ENCODE measurements at places on chromosomes 4 and X. TPM values are rescaled to one million over a fixed set of nuclear protein-coding genes. Genes with fewer than 3 reads are reported as not detected.

JAKMIP1 gene
- total RNA-seq, result not detected

POU3F4 gene
- total RNA-seq, result not detected

DCAF4L1 gene
- 0.13 TPM for total RNA-seq

FAM9C gene
- not detected for total RNA-seq

UGT2B11 gene
- total RNA-seq, result not detected

SPANXN4 gene
- total RNA-seq, result not detected

EDA gene
- total RNA-seq, result 0.54 TPM

RBM10 gene
- total RNA-seq, result 29.2 TPM

CT83 gene
- total RNA-seq, result not detected

MAGEC1 gene
- total RNA-seq, result 0.05 TPM

COQ2 gene
- total RNA-seq, result 21.0 TPM

ZC4H2 gene
- total RNA-seq, result 1.9 TPM

PAGE1 gene
- total RNA-seq, result not detected

NOCT gene
- 8.4 TPM for total RNA-seq

F8 gene
- total RNA-seq, result 3.9 TPM

NDP gene
- total RNA-seq, result not detected

EFNB1 gene
- total RNA-seq, result 8.0 TPM

G6PD gene
- total RNA-seq, result 1,603 TPM

SLC10A6 gene
- not detected for total RNA-seq

PRDM8 gene
- total RNA-seq, result 0.33 TPM

RBM47 gene
- total RNA-seq, result 36.7 TPM

FGF16 gene
- total RNA-seq, result not detected

GPRASP2 gene
- total RNA-seq, result 4.8 TPM

NLGN4X gene
- total RNA-seq, result 0.04 TPM

SH3TC1 gene
- 23.3 TPM for total RNA-seq

UGT2B17 gene
- total RNA-seq, result not detected

POF1B gene
- 3.0 TPM for total RNA-seq

VSIG4 gene
- total RNA-seq, result not detected

SPON2 gene
- 0.27 TPM for total RNA-seq

CYTL1 gene
- not detected for total RNA-seq

PFKFB1 gene
- not detected for total RNA-seq

PAGE4 gene
- total RNA-seq, result not detected

AFP gene
- total RNA-seq, result 2.6 TPM

SULT1B1 gene
- not detected for total RNA-seq

ZNF157 gene
- total RNA-seq, result not detected

SUV39H1 gene
- total RNA-seq, result 24.6 TPM

HSFX4 gene
- total RNA-seq, result not detected

TBC1D8B gene
- total RNA-seq, result 1.6 TPM

SMIM10L2A gene
- 0.22 TPM for total RNA-seq

HSPA4L gene
- total RNA-seq, result 7.8 TPM

RRH gene
- total RNA-seq, result 0.06 TPM

TMEM187 gene
- 5.7 TPM for total RNA-seq

PNMA6A gene
- 4.2 TPM for total RNA-seq

SRPX2 gene
- total RNA-seq, result 3.2 TPM
